Pulmonary artery endothelial cell (primary cell): ENCODE measurements at places on chromosomes 3 and 15. TPM values are rescaled to one million over a fixed set of nuclear protein-coding genes. Genes with fewer than 3 reads are reported as not detected.

TM4SF18 gene
- total RNA-seq, result 81.6 and 267 TPM in 2 replicates

GRCh38 chr3:105614288-105615030 is 247.8 kb downstream of the ALCAM start:
- no peak for DNase-seq

MASP1 gene
- 0.20 and 0.46 TPM in 2 replicates for total RNA-seq

DNA sequence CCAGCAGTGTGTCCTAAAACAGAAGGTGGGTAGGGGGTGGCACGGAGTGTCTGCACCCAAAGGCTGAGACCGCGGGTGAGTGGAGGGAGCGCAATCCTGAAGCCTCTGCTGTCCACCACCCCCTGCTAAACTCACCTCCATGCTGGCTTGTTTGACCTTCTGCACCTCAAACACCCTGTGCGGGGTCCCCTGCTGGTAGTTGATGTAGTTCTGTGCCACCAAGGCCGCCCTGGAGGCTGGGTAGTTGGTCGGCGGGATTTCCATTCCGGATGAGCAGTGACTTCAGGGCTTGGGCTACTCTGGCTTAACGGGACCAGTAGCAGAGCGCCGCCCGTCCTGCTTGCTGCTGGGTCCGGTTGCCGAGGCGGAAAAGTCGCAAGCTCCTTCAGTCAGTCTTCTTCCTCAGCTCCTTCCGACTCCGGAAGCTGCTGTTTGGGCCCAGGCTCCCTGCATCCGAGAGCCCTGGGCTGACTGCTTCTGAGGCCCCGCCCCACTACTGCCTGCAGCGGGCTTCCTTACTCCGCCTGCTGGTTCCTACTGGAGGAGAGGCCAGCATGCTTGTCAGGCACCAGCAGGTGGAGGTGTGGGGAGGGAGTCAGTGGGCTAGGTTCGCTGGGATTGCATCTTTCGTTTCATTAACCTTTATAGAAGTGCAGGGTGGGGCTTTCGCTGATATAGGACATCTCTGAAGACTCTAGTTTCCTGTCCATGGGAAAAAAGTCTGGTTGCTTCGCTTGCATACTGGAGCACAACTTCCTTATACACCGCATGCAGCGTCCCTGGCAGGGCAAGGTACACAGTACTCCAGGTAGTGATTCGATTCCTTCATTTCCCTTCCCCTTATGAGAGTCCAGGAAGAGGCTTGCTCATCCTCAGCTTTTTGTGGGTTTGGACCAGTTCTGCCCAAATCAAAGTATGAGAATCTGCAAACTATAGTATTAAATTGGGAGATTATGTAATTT is at the start of gene LXN:
LXN (minus strand) TSS at position 434 of the 962 bp plus-strand sequence; CDS start at position 264, 170 bp downstream.
- peak; percentile 75 for DNase-seq

MAP1A gene
- total RNA-seq, result 1.4 and 1.6 TPM in 2 replicates

FSTL1 gene
- total RNA-seq, result 517 and 690 TPM in 2 replicates

DNA sequence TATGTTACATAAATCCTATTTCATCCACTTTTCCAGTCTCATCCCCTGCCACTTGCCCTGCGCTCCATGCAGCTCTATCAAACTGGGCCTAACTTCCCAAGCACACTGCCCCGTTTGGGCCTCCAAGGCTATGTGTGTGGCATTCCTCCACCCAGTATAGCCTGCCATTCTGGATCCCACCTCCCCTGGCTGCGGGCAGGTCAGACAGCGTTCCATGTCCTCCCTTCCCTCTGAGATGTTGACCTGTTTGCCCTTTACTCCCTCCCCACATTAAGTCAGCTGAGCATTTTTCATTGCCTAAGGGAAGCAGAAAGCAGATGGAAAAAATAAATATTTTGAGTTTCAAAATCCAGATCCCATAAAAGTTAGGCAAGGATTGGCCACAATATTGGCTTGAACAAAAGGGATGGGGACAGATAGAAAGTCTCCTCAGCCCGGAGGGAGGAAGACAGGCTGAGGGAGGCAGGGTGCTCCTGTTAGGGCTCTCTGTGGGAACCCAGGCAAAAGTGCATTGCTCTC is 73.3 kb downstream of the CYP19A1 start:
- DNase-seq, result no peak

- no peak for DNase-seq
Observed at GRCh38 chr3:171977441-171977840, 61.9 kb upstream of the FNDC3B start.

ONECUT1 gene
- not detected in 2 replicates for total RNA-seq
